ENCODE measurements at places on chromosomes 5 and 9.
A peak's percentile ranks its signal among the peaks of the same experiment; 100 is the strongest.

DNA sequence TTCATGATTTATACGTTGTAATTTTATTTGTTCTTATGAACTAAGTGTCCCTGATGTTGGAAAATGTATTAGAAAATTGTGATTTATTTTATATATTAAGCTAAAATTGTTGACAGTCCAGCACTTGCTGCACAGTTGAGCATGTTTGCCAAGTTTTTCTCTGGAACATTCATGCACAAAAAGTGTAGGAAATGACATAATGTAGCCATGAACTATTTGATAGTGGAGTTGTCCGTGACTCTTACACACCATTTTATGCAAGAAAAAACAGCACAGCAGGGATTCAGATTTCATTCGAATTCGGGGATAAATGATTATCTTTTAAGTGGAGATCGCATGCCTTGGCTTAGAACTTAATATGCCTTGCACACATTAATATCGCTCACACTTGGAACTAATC, 708.6 kb upstream of the WWC1 start:
- DNase-seq = no peak

- DNase-seq = no peak
Observed at GRCh38 chr9:101184813-101185278, 156.3 kb downstream of the PLPPR1 start.

DNA sequence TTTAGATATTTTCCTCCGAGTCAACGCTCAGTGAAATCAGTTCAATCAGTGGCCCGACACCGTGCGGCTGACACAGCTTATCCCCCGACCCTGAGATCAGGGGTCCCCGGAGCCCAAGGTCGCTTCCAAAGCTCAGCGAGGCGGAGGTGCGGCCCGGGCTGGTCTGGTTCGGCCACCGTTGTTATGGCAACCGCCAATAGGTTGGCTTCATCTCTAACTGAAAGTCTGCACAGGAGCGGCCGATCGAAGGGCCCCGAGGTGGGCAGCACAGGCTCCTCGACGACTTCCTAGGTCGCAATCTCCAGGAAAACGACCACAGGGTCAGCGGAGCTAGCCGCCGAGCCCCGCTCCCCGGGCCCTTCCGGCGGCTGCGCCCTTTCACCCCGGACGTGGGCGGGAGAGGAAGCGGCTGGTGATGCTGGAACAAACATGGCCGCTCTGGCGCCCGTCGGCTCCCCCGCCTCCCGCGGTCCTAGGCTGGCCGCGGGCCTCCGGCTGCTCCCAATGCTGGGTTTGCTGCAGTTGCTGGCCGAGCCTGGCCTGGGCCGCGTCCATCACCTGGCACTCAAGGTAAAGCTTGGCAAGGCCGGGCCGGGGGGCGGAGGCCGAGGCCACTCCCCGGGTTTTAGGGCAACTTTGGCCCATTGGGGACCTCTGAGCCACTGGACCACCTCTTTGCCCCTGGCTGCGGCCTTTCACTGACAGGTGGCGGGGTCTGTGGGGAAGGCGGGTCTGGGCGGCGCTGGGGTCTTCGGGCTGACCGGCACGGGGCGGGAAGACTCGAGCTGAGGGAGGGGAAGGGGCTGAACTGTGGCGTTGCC, at the start of gene GPR107:
GPR107 (plus strand) TSS at position 403 of the 821 bp plus-strand sequence; CDS start at position 430, 27 bp downstream.
- peak; percentile 66 for DNase-seq

DNA sequence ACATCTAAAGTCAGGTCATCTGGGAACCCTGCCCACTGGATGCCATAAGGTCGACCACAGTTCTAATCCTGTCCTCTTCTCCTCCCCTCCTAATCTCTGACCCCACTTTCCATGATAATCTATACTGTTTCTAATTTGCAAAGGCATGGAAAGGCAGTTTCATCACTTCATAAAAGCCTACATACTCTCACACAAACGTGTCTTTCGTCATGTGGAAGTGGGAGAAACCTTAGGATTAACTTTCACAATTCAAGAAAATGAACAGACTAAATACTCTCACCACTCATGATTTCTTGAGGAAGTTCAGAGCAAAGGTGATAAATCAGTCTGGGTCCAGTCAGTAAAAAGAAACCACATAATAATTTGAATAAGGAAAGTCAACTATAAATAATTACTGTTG, 5.5 kb downstream of the FANCC start:
- no peak for DNase-seq

DNA sequence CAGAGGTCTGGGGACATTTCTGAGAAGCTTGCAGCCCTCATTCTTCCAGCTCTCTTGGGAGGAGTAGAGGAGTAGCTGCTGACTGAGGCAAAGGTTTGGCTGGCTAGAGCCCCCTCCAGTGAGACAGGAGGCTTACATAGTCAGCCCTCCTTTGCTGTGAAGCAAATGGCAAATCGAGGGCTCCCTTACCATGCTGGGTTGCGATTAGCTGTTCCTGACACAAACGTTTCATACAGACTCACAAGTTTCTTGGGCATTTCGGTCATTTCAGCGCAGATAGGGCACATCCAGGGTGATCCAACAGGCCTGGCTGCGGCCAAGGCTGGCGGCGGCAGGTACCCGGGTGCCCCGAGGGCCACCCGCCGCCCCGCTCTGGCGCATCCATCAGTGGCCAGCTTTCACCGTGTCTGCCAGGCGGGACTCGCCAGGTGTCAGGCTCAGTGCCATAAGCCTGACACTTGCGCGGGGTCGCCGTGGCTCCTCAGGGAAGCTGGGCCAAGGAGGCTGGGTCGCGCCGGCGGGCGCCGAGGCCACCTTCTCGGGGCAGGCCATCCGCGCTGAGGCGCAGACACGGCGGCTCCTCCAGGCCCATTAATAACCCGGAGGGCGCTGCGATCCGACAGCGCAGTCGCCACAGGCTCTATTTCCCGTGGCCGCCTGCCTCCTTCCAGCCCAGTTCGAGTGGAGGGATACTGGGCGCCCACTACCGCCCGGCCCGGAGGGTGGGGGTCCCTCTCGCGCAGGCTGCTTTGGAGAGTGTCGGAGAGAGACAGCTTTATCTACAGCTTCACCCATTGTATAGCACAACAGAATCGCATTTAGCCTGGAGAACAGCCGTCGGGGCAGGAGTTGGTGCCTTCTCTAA, 9.1 kb downstream of the PRDM6 start:
- DNase-seq = no peak
